Endothelial cell of umbilical vein (primary cell): ENCODE measurements at places on chromosomes 4 and X. TPM values are rescaled to one million over a fixed set of nuclear protein-coding genes. Genes with fewer than 3 reads are reported as not detected.

The TASL gene
- polyA plus RNA-seq: not detected in 2 replicates

The KIT gene
- 12.0 and 19.8 TPM in 2 replicates for polyA plus RNA-seq

The PPP1R2C gene
- not detected in 2 replicates for polyA plus RNA-seq

The NPY2R gene
- polyA plus RNA-seq: not detected in 2 replicates

The EPHA5 gene
- polyA plus RNA-seq: 0.25 and 0.39 TPM in 2 replicates

The SPATA18 gene
- 2.7 TPM in 2 replicates for polyA plus RNA-seq

The PCDH19 gene
- polyA plus RNA-seq: 1.1 and 1.2 TPM in 2 replicates

The GASK1B gene
- polyA plus RNA-seq: 141 and 160 TPM in 2 replicates

The HSFX1 gene
- 0.41 and 0.68 TPM in 2 replicates for polyA plus RNA-seq

The TMSB15A gene
- polyA plus RNA-seq: 10.6 and 17.2 TPM in 2 replicates

The TLR2 gene
- 0.24 and 0.29 TPM in 2 replicates for polyA plus RNA-seq

The FAM120C gene
- polyA plus RNA-seq: 4.2 and 5.4 TPM in 2 replicates

The SLIT2 gene
- polyA plus RNA-seq: 7.7 and 9.3 TPM in 2 replicates

The CPEB2 gene
- polyA plus RNA-seq: 1.8 and 2.8 TPM in 2 replicates

The MND1 gene
- 0.32 and 0.66 TPM in 2 replicates for polyA plus RNA-seq

The TRPC3 gene
- polyA plus RNA-seq: not detected in 2 replicates

The CDKL2 gene
- 0.23 and 0.24 TPM in 2 replicates for polyA plus RNA-seq

DNA sequence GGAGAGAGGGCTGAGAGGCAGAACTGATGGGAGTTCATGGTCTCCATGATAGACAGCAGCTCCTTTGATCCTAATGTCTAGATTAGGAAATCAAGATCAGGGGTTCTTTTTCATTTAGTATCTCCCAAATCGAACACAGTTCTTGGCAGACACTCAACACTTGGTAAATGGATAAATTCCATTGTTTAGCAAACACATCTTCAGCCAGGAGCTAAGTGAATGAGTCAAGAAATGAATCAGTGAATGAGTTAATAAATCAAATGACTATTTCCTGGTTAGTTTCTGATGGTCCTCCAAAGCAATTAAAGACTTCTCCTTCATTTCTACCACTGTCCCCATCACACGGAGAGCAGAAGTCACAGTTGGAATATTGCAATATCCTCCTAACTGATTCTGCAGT, 120.0 kb upstream of the SHISA3 start:
- H3K4me3 ChIP-seq: no peak overlapping the region
- H3K27me3 ChIP-seq: no peaks in the 10 kb centered on the region
- DNase-seq: no peak
- H3K36me3 ChIP-seq: no peaks in the 10 kb centered on the region
- no peak overlapping the region for H3K27ac ChIP-seq
- H3K4me1 ChIP-seq: peaks cover 2% of the 10 kb centered on the region

- H3K27me3 ChIP-seq: no peaks in the 10 kb centered on the region
- no peak for DNase-seq
- H3K4me1 ChIP-seq: peaks cover 39% of the 10 kb centered on the region
- no peak overlapping the region for H3K27ac ChIP-seq
Measured at GRCh38 chr4:169241464-169241863, 29.3 kb downstream of the SH3RF1 start.

GRCh38 chr4:123234955-123235354, 161.6 kb upstream of the SPRY1 start:
- H3K4me3 ChIP-seq: no peak overlapping the region
- H3K4me1 ChIP-seq: peaks cover 6% of the 10 kb centered on the region
- no peak overlapping the region for H3K27ac ChIP-seq
- H3K27me3 ChIP-seq: no peaks in the 10 kb centered on the region
- no peak for DNase-seq

GRCh38 chrX:72019487-72019886, 108.8 kb downstream of the NHSL2 start:
- H3K27ac ChIP-seq: no peak overlapping the region
- H3K36me3 ChIP-seq: no peaks in the 10 kb centered on the region
- peaks cover 8% of the 10 kb centered on the region for H3K4me1 ChIP-seq
- no peak for DNase-seq
- no peaks in the 10 kb centered on the region for H3K27me3 ChIP-seq

- H3K27ac ChIP-seq: no peak overlapping the region
- no peaks in the 10 kb centered on the region for H3K36me3 ChIP-seq
- H3K27me3 ChIP-seq: peaks cover 2% of the 10 kb centered on the region
- no peak overlapping the region for H3K4me3 ChIP-seq
Measured at GRCh38 chr4:85600501-85600900, 125.6 kb downstream of the ARHGAP24 start.

GRCh38 chr4:646460-646859, 21.1 kb downstream of the PDE6B start:
- no peaks in the 10 kb centered on the region for H3K4me1 ChIP-seq
- H3K27me3 ChIP-seq: no peaks in the 10 kb centered on the region
- H3K4me3 ChIP-seq: no peak overlapping the region
- no peak for DNase-seq
- H3K36me3 ChIP-seq: no peaks in the 10 kb centered on the region

DNA sequence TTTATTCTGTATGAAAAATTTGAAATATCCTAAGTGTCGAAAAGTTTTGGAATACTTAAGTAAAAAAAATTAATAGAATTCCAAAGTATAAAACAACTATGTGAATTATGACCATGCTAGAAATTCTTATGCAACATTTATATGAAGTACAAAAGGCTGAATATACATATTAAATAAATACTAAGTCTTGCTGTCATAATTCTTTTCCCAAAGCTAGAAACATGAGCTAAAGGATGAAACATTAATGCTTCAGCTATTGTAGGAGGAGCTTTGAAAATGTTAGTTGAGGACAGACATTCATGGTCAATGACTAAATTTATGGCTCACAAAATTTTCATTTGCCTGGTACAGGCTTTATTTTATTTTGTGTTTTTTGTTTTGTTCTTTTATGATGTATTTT, 207.3 kb downstream of the GABRB1 start:
- no peak for DNase-seq
- H3K27ac ChIP-seq: no peak overlapping the region
- no peaks in the 10 kb centered on the region for H3K27me3 ChIP-seq
- no peaks in the 10 kb centered on the region for H3K36me3 ChIP-seq
- no peak overlapping the region for H3K4me3 ChIP-seq

- H3K4me1 ChIP-seq: no peaks in the 10 kb centered on the region
- no peaks in the 10 kb centered on the region for H3K27me3 ChIP-seq
- DNase-seq: no peak
- H3K36me3 ChIP-seq: no peaks in the 10 kb centered on the region
- no peak overlapping the region for H3K27ac ChIP-seq
- no peak overlapping the region for H3K4me3 ChIP-seq
Measured at GRCh38 chr4:174012135-174012885, 271.2 kb downstream of the FBXO8 start.

GRCh38 chr4:48746608-48747362, 33.3 kb downstream of the FRYL start:
- H3K4me1 ChIP-seq: peaks cover 16% of the 10 kb centered on the region
- no peaks in the 10 kb centered on the region for H3K27me3 ChIP-seq
- H3K36me3 ChIP-seq: no peaks in the 10 kb centered on the region
- DNase-seq: no peak
- H3K4me3 ChIP-seq: no peak overlapping the region
- no peak overlapping the region for H3K27ac ChIP-seq

- H3K4me3 ChIP-seq: no peak overlapping the region
- peaks cover 95% of the 10 kb centered on the region for H3K27me3 ChIP-seq
- no peak for DNase-seq
- H3K4me1 ChIP-seq: peaks cover 4% of the 10 kb centered on the region
- H3K36me3 ChIP-seq: no peaks in the 10 kb centered on the region
- H3K27ac ChIP-seq: no peak overlapping the region
Measured at GRCh38 chr4:173522951-173523395, 7.1 kb downstream of the HAND2 start.

GRCh38 chr4:41751449-41752061, 3.0 kb upstream of the PHOX2B start:
- no peaks in the 10 kb centered on the region for H3K36me3 ChIP-seq
- DNase-seq: no peak
- no peaks in the 10 kb centered on the region for H3K4me1 ChIP-seq
- no peak overlapping the region for H3K4me3 ChIP-seq
- peaks cover 100% of the 10 kb centered on the region for H3K27me3 ChIP-seq
- no peak overlapping the region for H3K27ac ChIP-seq

DNA sequence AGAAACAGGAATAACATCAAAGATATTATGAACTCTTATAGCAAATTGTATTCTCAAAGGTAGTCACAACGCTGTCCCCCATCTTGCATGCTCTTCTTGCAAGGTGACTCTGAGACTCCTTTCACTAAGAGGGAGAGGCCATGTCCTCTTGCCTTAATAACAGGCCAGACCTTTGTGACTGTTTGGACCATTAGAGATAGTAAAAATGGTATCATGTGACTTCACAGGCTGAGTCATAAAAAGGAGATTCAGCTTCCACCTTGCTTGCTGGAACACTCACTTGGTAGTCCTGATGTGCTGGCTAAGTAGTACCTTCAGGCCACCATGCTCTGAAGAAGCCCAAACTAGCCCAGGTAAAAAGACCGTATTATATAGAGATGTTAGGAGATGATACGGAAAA, 143.8 kb downstream of the FBXW7 start:
- no peak overlapping the region for H3K4me3 ChIP-seq
- H3K27me3 ChIP-seq: no peaks in the 10 kb centered on the region
- no peaks in the 10 kb centered on the region for H3K4me1 ChIP-seq
- H3K36me3 ChIP-seq: no peaks in the 10 kb centered on the region

DNA sequence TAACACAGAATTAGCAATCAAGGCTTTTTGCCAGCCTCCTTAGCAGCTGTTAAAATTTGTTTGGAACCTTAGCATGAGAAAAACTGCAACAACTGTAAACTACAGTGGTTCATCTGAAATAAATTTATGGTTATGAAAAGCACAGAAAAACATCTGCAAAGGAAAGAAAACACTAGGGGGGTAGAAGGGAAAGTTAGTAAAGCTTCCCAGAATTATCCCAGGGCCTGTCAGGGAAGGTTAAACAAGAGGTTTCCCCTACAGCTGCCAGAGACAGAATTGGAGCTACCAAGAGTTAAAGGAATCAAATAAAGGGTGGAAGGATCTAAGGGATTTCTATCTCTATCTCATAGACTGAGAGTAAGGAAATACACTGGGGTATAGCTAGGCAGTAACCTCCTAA, 234.7 kb upstream of the DIAPH2 start:
- no peak overlapping the region for H3K27ac ChIP-seq
- no peak for DNase-seq
- H3K36me3 ChIP-seq: no peaks in the 10 kb centered on the region
- no peak overlapping the region for H3K4me3 ChIP-seq

- peaks cover 2% of the 10 kb centered on the region for H3K36me3 ChIP-seq
- no peak overlapping the region for H3K4me3 ChIP-seq
- no peaks in the 10 kb centered on the region for H3K27me3 ChIP-seq
- H3K4me1 ChIP-seq: peaks cover 20% of the 10 kb centered on the region
Measured at GRCh38 chrX:47587091-47587891, 5.1 kb downstream of the TIMP1 start.

GRCh38 chr4:98470366-98470765, 188.0 kb downstream of the TSPAN5 start:
- no peak overlapping the region for H3K4me3 ChIP-seq
- peaks cover 10% of the 10 kb centered on the region for H3K36me3 ChIP-seq
- no peak for DNase-seq
- H3K4me1 ChIP-seq: peaks cover 17% of the 10 kb centered on the region
- H3K27ac ChIP-seq: no peak overlapping the region
- no peaks in the 10 kb centered on the region for H3K27me3 ChIP-seq

DNA sequence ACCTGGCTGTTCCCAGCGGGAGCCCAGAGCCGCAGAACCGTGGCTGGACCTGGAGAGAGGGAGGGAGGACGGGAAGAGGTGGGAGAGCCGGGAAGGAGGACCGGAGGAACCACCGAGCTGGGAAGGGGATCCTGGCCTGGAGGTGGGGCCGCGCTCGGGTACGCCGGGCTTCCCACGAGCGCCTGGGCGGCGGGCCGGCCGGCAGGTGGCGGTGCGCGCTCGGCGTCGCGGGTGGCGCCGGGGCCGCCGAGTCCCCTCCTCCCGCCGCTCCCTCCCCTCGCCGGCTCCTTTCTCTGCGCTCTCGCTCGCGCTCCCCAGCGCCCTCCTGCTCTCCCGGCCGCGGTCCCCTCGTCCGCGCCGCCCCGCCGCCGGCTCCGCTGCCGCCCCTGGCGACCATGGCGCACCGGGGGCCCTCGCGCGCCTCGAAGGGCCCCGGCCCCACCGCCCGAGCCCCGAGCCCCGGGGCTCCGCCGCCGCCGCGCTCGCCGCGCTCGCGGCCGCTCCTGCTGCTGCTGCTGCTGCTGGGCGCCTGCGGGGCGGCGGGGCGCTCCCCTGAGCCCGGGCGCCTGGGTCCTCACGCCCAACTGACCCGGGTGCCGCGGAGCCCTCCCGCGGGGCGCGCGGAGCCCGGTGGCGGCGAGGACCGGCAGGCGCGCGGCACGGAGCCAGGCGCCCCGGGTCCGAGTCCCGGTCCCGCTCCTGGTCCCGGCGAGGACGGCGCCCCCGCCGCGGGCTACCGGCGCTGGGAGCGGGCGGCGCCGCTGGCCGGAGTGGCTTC, at the start of gene SORCS2:
SORCS2 (plus strand) TSS at position 287 of the 778 bp plus-strand sequence.
- no peaks in the 10 kb centered on the region for H3K36me3 ChIP-seq
- no peak within 1 kb of the TSS for H3K4me3 ChIP-seq
- no peaks in the 10 kb centered on the region for H3K4me1 ChIP-seq
- H3K27me3 ChIP-seq: peaks cover 46% of the 10 kb centered on the region

GRCh38 chrX:49226946-49227345, 6.2 kb downstream of the CACNA1F start:
- no peaks in the 10 kb centered on the region for H3K27me3 ChIP-seq
- no peaks in the 10 kb centered on the region for H3K4me1 ChIP-seq
- DNase-seq: no peak
- H3K36me3 ChIP-seq: no peaks in the 10 kb centered on the region
- no peak overlapping the region for H3K27ac ChIP-seq

DNA sequence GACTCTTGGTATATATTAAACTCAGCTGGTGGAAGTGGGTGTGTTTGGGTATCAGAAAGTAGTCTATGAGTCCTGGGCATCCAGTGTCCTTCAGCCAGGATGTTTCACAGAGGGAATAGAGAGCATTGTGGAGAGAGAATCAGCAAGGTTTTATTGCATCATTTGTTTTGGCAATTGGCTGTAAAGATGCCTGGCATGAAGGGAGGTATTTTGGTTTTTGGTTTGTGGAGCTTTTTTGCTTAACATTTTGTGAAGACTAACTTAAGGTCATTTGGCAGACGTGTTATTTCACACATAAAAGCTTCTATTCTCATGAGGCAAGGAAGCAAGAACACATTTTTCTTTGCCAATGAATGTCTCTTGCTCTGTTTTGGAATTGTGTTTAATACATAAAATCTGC, 71.1 kb downstream of the DCLK2 start:
- DNase-seq: no peak
- no peak overlapping the region for H3K27ac ChIP-seq
- no peaks in the 10 kb centered on the region for H3K27me3 ChIP-seq
- no peaks in the 10 kb centered on the region for H3K36me3 ChIP-seq
- peaks cover 2% of the 10 kb centered on the region for H3K4me1 ChIP-seq

GRCh38 chr4:141571362-141571761, 65.0 kb upstream of the IL15 start:
- H3K36me3 ChIP-seq: no peaks in the 10 kb centered on the region
- no peak overlapping the region for H3K4me3 ChIP-seq
- DNase-seq: no peak
- H3K27ac ChIP-seq: no peak overlapping the region

- no peaks in the 10 kb centered on the region for H3K4me1 ChIP-seq
- H3K27me3 ChIP-seq: no peaks in the 10 kb centered on the region
- H3K36me3 ChIP-seq: no peaks in the 10 kb centered on the region
- H3K4me3 ChIP-seq: no peak overlapping the region
Measured at GRCh38 chr4:163194593-163194992, 27.9 kb upstream of the NAF1 start.

GRCh38 chr4:38671592-38671940, 7.6 kb downstream of the KLF3 start:
- no peak overlapping the region for H3K4me3 ChIP-seq
- H3K27ac ChIP-seq: peak overlapping the region; percentile 18
- peaks cover 83% of the 10 kb centered on the region for H3K4me1 ChIP-seq
- DNase-seq: no peak

GRCh38 chr4:157706155-157706554, 466.7 kb downstream of the GASK1B start:
- H3K27me3 ChIP-seq: no peaks in the 10 kb centered on the region
- no peak overlapping the region for H3K4me3 ChIP-seq
- H3K4me1 ChIP-seq: peaks cover 14% of the 10 kb centered on the region
- H3K27ac ChIP-seq: no peak overlapping the region
- H3K36me3 ChIP-seq: no peaks in the 10 kb centered on the region
